ENCODE measurements at places on chromosomes 1 and 21.

GRCh38 chr1:92797961-92798360, 13.1 kb upstream of the EVI5 start:
- no peak for DNase-seq

DNA sequence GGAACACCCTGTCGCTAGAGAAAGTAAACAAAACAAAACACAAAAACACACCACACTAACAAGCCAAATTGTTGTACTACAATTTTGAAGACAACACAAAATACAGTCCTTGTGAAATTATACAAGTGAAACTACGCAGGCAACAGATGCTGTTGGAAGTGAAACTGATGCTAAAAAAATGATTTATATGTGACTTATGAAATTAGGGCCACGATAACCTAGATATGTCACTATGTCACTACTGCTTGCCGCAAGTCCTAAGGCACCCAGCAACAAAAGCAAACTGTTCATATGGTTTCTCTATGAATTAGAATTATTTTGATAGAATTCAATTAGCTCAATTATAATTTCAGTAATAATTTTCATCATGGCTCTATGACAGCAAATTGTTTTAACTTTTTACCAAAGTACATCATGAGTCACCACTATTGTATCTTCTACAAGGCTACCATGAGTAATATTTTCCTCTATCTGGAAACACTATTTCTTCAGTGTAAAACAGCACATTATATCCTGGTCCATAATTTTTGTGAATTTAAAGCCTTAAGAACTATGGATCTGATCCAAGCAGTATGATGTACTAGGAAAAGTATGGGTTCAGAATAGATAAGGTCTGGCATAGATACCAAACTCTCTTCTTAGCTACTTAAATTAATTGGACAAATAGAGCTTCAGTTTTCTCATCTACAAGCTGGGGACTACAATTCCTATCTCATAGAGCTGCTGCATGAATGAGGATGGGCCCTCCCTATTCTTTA, 216.3 kb downstream of the COL11A1 start:
- DNase-seq, result no peak

- DNase-seq, result no peak
Measured at GRCh38 chr1:221162352-221162751, 283.1 kb downstream of the HLX start.

GRCh38 chr1:94250341-94250740, 13.0 kb upstream of the ARHGAP29 start:
- no peak for DNase-seq

Measured in stimulated activated effector memory CD8-positive, alpha-beta T cell treated with anti-CD3 and anti-CD28 coated beads, Interleukin-12 subunit alpha, Interleukin-12 subunit beta, amount 100 ng/mL, for 72 hours (primary cell).